NCI-H1092 (cell line): ENCODE measurements at places on chromosomes 5 and 9.

DNA sequence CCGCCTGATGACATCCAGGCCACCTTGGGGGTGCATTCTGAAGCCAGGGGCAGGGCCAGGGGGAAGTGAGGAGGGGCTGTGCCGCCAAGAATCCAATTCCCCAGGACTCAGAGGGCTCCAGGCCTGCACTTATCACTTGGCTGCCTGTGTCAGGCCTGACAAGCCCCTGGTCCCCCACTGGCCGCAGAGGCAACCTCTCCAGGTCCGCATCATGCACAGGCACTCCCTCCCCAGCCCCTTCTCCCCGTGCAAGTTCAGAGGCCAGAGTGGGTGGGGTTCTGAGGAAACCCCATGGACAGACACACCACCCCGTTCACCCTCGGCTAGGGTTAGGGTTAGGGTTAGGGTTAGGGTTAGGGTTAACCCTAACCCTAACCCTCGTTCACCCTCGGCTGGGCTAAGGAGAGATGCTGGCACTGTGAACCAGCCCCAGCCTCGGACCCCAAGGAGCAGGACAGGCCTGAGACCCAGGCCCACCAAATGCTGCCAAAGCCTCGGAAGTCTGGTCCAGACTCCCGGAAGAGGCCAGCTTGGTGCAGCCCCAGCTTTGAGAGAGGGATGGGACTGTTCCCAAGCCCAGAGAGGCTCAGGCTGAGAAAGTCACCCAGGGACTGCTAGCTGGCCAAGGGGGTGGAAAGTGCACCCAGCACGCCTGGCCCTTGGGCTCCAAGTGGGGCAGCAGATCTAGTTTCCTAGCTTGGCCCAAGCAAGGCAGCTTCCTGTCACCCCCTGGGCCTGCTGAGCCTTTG lies 4.9 kb downstream of the LCN2 start:
- no peak for DNase-seq

GRCh38 chr9:127927988-127928675 lies 2.4 kb downstream of the PIP5KL1 start:
- no peak for DNase-seq

- DNase-seq = no peak
Measured at GRCh38 chr9:78437806-78438205, 140.9 kb downstream of the PSAT1 start.

GRCh38 chr5:73378070-73378469 lies 70.5 kb downstream of the FOXD1 start:
- DNase-seq = no peak

DNA sequence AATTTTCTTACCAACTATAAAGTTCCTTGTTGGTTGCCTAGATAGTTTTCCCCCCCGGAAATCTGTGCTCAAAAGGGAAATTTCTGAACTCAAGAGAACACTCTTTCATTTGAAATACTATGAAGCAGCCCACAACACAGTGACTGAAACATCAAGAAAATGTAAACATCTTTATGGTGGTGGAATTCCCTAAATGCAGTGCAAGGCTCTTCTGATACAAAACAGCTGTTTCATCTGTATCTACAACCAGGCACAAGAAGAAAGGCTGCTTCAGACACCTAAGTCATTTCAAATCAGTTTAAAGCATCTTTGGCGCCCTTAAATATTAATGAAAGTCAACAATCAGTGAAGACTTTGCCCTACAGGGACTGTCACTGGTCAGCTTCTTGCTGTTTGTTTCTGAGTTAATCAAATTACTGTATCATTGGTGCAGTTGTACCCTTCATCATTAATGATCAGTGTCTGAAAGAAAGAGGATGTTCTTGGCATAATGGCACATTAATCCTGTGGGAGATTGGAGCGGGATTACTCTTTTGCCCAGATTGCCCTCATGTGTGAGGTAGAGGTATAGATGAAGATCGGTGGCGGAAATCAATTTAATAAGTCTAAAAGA lies 947.0 kb downstream of the NR2F1-AS1 start:
- no peak for DNase-seq

GRCh38 chr9:109417585-109418544 lies 80.2 kb downstream of the PTPN3 start:
- no peak for DNase-seq

- no peak for DNase-seq
Measured at GRCh38 chr9:21470126-21470525, 12.0 kb downstream of the IFNE start.

DNA sequence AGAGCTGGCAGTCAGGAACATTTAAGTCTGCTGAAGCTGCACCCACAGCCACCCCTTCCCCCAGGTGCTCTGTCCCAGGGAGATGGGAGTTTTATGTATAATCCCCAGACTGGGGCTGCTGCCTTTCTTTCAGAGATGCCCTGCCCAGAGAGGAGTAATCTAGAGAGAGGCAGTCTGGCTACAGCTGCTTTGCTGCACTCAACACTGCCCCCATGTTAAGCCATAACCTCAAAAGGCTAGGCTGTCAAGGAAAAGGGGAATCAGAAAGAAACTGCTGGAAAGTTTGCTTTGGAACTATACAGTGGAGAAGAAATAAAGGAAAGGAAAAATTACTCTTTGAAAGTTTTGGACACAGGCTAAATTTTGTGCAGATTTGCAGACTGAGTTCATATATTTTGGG lies 127.2 kb downstream of the MACIR start:
- no peak for DNase-seq

DNA sequence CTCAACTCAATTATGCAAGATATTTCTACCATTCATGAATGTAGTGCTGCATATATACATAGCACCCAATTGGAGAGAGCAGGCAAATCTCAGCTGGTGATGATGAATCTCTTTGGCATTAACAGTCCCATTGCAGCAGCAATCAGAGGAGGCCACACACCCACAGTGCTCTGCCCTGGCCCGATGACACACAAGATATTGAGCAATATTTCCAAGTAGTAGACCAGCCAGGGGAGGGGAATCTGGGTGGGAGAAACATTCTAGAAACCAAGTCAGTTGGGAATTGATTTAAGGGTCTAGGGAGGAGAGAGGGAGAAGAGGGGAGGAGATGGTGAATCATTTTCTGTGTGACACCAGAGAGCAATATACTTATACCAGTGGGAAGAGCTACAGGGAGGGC lies 14.9 kb upstream of the C5orf63 start:
- no peak for DNase-seq

DNA sequence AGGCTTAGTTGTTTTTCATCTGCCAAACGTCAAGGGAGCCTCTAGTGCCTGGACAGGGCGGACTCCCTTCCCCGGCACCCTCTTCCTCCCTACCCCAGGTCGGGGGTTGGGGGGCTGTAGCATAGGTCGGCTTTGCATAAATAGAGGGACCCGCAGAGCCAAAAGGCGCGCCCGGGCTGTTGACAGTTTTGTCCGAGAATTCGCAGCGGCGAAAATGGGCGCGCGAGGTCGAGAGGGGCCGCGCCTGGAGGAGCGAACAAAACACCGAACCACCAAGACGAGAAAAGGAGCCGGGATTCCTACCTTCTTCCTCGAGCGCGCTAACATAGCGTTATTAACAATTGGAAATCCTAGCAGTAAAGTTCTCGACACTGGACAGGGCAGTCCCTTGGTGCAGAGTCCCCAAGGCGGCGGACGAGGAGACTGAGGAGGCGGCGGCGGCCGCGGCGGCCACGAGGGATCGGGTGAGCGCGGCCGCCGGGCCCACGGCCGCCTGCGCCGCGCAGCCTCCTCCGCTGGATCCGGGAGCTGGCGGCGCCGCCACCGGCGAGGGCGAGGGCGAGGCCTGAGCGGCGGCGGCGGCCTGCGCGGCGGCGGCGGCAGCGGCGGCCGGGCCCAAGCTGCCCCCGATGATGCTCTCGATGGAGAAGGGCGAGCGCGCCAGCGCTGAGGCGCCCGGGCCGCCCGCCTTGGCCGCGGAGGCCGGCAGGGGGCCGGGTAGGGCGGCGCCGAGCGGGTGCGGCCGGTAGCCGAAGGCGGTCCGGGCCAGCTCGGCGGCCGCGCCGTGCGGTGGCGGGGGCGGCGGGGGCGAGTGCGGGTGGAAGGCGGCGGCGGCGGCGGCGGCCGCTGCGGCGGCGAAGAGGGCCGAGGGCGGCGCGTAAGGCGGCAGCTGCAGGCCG lies 1.7 kb downstream of the FOXD1 start:
- DNase-seq = no peak

GRCh38 chr9:96450613-96451528 lies 902 bp downstream of the HABP4 start:
- DNase-seq = no peak
